ENCODE measurements at places on chromosomes 2 and 18.

GRCh38 chr2:159738509-159739390, 26.4 kb downstream of the MARCHF7 start:
- DNase-seq, result no peak

- no peak for DNase-seq
Observed at GRCh38 chr2:83368916-83369315, 1090.2 kb downstream of the SUCLG1 start.

DNA sequence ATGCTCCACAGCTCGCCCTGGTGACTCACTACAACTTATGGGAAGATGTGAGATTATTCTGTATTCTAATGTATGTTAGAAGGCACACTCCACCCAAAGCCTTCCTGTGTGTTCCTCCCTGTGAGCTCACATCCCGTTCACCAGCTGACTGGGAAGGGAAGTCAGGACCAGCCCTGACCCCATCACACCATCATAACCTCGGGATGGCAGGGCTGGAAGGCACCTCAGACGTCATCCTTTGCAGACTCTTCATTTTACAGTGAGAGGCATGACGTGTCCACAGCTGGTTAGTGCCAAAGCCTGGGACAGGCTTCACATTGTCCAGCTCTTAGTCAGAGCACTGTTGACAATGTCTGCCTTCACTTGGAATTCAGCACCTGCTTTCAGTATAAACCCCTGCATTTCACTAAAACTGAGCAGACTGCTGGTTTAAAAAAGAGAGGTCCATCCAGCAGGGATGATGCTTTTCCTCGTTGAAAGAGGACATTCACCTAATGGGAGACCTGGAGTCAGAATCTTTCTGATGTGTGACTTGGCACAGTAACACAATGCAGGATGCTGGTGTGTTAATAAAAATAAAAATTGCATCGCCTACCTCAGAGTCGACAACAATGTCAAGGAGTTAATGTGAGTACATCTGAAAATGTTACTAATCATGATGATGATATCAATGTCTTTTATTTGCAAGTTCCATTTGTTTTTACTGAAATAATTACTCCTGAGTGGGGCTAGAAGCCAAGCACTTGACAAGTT, 418.0 kb upstream of the TNP1 start:
- no peak for DNase-seq

DNA sequence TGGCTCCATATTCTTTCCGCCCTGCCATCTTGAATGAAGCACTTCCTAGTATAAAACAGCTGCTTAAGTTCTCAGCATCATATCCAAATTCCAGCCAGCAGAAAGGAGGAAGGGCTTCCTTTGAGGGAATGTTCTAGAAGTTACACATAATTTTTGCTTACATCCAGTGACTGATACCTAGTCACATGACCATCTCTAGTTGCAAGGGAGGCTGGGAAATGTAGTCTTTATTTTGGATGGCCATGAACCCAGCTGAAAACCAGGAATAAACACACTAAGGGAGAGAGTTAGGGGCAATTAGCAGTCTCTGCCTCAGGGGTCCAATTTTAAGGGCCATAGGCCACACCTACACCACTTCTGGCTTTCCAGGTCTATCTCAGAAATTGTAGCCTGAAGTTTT, 57.8 kb upstream of the LMAN1 start:
- no peak for DNase-seq

- no peak for DNase-seq
Observed at GRCh38 chr2:121297217-121297830, 12.3 kb upstream of the TFCP2L1 start.

- no peak for DNase-seq
Observed at GRCh38 chr2:137769406-137769805, 194.9 kb upstream of the HNMT start.

- DNase-seq, result no peak
Observed at GRCh38 chr2:99821572-99821971, 320.8 kb downstream of the AFF3 start.

DNA sequence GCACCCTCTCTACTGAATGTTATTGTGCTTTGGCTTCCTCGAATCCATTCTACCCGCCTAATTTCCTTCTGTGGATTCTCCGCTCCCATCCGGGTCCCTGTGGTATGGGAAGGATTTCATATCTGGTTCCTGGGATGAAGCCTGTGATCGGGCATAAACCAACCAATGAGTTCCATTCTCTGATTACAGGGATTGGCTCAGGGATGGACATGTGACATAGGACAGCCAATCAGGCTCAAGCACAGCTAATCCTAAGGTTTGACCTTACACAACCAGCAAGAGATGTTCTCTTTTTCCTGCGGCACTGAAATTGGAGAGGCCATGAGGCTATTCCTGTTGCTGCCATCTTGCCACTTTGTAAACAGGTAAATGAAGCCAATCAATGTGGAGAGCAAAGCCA, 168.1 kb upstream of the SMAD2 start:
- no peak for DNase-seq

- no peak for DNase-seq
Observed at GRCh38 chr2:191959209-191959608, 112.3 kb upstream of the CAVIN2 start.
